CD4-positive, alpha-beta T cell treated with Interleukin-21 for 1 hour (primary cell): ENCODE measurements at places on chromosomes 7 and 10.

GRCh38 chr7:140456551-140457051, 22.7 kb downstream of the MKRN1 start:
- DNase-seq: no peak

DNA sequence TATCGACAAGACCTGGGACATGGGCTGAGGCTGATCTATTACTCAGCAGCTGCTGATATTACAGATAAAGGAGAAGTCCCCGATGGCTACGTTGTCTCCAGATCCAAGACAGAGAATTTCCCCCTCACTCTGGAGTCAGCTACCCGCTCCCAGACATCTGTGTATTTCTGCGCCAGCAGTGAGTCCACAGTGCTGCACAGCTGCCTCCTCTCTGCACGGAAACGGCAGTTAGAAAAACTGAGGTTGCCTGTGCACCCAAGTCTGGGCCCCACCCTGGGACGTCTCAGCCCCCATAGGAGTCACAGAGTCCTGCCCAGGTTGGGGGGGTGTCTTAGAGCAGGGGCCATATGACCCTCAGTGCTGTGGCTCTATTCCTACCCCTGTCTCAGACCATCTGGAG, 167.4 kb upstream of the PRSS58 start:
- DNase-seq: no peak

DNA sequence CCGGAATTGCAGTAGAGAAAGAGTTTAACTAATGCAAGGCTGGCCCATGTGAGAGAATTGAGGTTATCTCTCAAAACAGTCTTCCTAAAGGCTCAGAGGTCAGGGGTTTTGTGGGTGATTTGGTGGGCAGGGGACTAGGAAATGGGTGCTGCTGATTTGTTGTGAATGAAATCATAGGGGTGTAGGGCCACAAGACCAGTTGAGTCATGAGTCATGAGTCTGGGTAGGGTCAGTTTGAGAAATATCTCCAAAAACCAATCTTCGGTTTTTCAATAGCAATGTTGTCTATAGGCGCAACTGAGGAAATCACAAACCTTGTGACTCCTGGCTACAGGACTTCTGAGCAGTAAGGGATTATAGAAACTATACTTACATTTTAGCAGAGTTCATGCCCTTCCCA, 460.0 kb upstream of the NRP1 start:
- no peak for DNase-seq

GRCh38 chr10:117574498-117575146, 32.1 kb downstream of the EMX2 start:
- DNase-seq: no peak

DNA sequence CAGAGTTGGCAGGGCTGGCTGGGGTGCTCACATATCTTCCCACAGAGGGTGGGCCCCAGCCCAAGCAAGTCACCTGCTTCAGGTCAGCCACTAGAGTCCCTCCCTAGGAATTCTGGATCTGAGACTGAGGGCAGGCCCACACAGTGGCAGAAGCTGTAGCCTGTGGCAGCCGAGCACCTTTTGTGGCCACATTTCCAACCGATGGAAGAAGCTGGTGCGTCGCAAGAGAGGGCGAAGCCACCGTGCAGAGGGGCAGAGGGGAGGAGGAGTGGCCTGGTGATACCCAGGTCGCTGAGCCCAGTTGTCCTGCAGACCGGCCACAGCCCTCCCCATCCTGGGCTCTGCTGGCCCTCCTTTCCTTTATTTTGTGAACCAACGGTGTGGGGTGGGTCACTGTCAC, 5.3 kb downstream of the POLM start:
- no peak for DNase-seq
